ENCODE measurements at places on chromosomes 2 and 18. TPM values are rescaled to one million over a fixed set of nuclear protein-coding genes. Genes with fewer than 3 reads are reported as not detected.

The ADD2 gene
- 2.8 TPM for total RNA-seq

The RAMP1 gene
- total RNA-seq = 51.7 TPM

The RUFY4 gene
- total RNA-seq = not detected

The NGEF gene
- 2.7 TPM for total RNA-seq

The TMEM247 gene
- total RNA-seq = not detected

The PRSS56 gene
- 0.82 TPM for total RNA-seq

The TRIM43 gene
- not detected for total RNA-seq

The PLB1 gene
- 2.4 TPM for total RNA-seq

The LYG1 gene
- total RNA-seq = 0.41 TPM

The TET3 gene
- 10.6 TPM for total RNA-seq

The CDK15 gene
- total RNA-seq = 0.62 TPM

The SPHKAP gene
- total RNA-seq = 18.2 TPM

The MC4R gene
- total RNA-seq = 0.21 TPM
